ENCODE measurements at places on chromosomes 13 and 19.

DNA sequence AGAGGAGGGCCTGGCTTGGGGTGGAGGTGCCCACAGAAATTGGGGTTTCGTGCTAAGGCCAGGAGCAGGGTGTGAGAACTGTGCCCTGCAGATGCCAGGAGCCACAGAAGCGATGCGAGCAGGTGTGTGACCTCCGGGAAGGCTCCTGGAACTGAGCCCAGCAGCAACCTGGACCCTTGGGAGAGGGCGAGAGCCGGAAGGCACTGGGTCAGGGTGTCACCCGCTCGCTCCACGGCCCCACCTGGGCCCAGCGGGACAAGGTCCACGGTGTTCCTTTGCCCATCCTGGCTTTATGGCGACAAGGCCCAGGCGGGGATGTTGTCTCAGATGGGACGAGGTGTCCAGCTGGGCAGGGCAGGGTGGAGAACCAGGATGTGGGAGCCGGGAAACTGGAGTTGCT lies 4.2 kb downstream of the MISP start:
- no peak for DNase-seq

DNA sequence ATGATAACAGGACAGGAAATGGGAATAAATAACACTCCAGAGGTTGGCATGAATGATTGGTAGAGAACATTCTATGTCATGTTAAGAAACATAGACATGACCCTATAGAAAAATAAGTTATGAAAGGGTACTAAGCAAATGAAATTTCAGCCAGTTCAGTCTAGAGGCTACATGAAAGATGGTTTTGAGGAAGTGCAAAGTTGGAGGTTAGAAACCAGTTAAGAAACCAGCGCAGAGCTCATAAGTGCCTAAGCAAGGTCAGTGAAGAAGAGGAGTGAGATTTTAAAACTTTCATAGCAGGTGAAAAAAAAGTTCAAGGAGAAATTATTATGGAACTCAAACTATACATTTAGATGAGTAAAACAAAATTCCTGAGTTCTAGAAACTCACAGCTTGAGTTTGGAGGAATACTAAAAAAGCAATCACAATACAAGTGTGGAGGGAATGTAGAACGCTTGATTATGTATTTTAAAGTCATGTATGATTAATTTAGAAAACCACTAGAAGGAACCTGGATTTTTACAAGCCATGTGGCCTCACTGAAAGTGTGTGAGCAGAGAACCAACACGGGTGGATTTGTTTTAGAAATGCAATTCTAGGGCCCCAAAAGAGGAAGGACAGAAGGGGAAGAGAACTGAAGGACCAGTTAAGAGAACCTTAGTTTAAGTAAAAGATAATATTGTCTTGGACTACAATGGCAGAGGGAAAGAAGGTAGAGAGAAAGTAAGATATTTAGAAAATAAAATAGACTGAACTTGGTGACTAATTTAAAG lies 162.4 kb downstream of the PCDH20 start:
- no peak for DNase-seq

GRCh38 chr19:1373534-1374249 lies 10.0 kb upstream of the NDUFS7 start:
- DNase-seq, result no peak

DNA sequence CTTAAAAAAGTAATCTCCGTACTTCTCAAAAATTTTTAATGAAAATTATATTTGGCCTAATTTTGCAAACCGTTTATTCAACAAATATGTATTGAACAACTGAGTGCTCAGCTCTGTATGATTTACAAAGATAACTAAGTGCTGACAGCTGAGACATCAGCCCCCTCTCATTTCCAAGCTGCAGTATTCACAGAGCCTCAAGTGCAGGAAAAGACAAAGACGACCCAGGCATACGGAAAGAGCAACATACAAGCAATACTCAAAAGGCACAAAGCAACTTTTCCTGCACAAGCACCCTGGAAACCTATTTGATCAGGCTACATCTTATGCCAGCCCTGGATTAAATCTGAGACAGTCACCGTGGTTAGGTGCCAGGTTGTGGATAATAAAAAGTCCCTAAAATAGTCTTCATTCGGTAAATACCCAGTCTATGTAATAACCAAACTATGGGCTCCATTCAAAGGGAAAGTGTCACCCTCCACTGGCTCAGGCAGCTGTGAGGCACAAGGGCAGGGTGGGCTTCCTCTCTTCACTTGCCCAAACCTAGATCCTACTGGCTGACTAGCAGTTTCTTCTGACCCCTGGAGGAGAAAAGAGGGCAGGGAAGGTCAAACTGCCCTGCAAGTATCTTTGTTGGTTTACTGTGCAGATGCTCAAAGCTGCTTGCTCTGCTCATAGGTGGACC lies 65.5 kb downstream of the TBC1D4 start:
- no peak for DNase-seq

DNA sequence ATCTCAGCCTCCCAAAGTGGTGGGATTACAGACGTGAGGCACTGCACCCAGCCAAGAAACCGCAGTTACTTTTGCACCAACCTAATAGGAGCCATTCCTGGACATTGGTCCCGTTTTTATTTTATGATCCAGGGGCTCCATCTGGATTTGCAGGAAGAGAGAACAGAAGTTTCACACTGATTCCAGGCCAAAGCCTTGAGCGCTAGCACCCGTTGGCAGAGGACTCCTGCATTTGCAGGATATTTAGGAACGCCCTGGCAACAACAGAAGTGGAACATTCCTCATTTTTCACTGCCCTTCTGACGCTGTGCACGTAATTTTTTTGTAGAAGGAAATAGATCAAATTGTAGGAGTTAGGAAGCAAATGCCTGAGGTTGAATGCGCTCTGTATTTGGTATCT lies 11.7 kb upstream of the SULT2A1 start:
- no peak for DNase-seq

- DNase-seq, result no peak
Observed at GRCh38 chr13:111610879-111611278, 290.4 kb downstream of the TEX29 start.

GRCh38 chr19:6273701-6274601 lies 5.8 kb downstream of the MLLT1 start:
- no peak for DNase-seq

DNA sequence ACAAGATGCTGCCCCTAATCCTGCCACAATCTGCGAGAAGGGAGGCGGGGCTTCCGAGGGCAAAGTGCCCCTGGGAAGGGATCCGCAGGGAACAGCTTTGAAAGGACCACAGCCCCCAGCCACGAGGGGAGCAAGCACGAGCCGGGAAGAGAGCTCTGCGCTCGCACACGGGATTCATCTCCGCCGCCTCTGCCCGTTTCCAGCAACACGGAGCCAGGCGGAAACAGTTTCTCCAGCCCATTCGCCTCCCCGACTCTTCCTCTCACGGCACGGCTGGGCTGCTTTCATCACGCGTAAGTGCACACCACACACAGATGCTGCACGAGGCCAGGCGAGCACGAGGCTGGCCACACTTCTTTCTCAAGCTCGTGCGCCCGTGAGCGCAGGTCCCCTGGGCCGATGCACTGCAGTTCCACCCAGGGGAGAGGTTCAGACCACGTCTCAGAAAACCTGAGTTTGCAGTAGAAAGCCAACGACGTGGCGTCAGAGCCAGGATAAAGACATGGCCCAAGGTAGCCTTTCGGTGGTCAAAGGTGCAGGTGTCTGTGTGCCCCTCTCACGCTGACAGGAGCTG lies 33.6 kb downstream of the NAXD start:
- no peak for DNase-seq

DNA sequence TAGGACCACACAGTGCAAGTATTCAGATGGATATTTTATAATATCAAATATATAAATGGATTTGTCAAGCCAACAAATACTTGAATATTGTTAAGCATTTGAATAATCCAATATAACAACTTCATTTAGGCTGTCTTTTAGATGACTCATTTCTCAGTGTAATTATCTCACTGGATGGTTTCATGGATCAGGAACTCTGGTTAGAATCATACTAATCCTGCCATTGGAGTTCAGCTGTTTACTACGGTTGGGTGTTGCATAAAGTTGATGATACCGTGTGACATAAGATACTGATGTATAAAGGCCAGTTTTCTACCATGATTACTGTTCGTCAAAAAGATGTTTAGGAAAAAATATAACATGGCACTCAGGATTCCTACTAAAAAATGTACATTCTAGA lies 196.3 kb downstream of the TSHZ3 start:
- DNase-seq, result no peak
